CD4-positive, alpha-beta T cell treated with Interleukin-12 subunit alpha and Interleukin-12 subunit beta, for 1 hour (primary cell): ENCODE measurements at places on chromosomes 4 and X.

DNA sequence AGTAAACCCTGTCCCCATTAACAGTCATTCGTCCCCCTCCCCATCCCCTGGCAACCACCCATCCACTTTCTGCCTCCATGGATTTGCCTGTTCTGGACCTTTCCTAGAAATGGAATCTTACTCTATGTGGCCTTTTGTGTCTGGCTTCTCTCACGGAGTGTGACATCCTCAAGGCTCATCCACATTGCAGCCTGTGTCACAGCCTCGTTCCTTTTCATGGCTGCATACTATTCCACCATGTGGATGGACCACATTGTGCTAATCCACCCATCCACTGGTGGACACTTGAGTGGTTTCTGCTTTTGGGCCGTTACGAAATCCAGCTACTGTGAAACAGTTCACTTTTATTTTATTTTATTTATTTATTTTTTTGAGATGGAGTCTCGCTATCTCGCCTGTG lies 8.1 kb upstream of the PPP2R3B start:
- no peak for DNase-seq

DNA sequence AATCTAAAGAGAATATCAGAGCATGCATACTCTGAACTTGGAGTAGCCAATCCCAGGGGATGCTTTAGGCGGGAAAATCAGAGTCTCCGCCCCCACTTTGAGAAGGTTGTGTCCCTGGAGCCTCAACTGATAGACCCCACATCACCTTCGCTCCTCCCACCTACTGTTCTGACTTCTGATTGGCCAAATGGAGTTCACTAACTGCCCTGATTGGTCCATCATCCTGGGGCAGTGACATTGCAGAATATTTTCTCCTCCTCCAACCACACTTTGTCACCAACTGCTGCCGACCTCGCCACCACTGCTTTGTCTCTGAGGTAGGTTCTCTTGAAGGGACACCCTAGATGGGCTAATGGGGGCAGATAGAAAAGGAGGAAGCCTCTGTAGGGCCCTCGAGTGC lies 22.7 kb upstream of the SPACA5B start:
- no peak for DNase-seq

- DNase-seq = no peak
These were observed 150.0 kb upstream of the HPGD start for GRCh38 chr4:174672276-174672675.

- no peak for DNase-seq
These were observed 886.9 kb downstream of the FAM133A start for GRCh38 chrX:94560930-94561329.

GRCh38 chr4:55424791-55425190 lies 29.0 kb downstream of the TMEM165 start:
- DNase-seq = no peak

- no peak for DNase-seq
These were observed 54.5 kb upstream of the FBXW7 start for GRCh38 chr4:152590179-152591031.

- DNase-seq = no peak
These were observed 32.4 kb downstream of the CASP3 start for GRCh38 chr4:184616633-184617551.

- DNase-seq = no peak
These were observed 136.1 kb downstream of the C4orf33 start for GRCh38 chr4:129231945-129232588.

DNA sequence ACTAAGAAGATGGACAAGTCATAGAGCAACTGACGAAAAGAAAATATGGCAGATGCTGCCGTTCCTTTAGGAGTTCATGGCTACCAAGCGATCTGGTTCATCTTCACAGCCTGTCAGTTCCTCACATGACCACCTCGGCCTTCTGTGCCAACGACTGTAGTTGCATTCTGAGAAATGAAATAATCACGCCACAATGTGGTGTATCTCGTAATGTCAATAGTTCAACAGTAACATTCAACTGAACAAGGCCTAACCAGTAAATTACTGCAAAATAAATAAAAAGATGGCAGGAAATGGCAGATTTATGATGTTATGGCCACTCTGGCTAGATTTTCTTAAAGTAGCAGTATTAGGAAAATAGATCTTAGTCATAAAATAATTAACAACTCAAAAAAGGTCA lies 4.4 kb downstream of the GPRIN3 start:
- peak; percentile 87 for DNase-seq

DNA sequence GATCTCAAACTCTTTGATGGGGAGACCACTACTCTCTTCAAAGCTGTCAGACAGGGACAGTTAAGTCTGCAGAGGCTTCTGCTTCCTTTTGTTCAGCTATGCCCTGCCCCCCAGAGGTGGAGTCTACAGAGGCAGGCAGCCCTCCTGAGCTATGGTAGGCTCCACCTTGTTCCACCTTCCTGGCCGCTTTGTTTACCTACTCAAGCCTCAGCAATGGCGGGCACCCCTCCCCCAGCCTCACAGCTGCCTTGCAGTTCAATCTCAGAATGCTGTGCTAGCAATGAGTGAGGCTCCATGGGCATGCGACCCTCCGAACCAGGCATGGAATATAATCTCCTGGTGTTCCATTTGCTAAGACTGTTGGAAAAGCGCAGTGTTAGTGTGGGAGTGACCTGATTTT lies 42.1 kb upstream of the UGT2B10 start:
- DNase-seq = no peak

DNA sequence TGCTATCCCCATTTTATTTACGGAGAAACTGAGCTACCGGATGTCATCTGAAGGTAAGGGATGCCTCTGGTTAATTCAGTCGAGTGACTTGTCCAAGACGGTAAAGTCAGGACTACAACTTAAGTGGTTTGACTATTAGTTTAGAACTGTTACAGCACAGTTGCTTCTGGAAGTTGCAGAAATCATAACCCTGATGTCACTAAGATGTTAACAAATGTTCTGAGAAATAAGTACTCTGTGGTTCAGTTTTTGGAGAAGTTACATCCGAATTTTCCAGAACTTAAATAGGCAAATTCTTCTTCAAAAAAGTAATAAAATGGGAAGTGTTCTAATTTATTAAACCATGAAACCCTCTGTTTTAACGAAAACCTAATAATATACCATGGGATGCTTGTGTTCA lies 3.1 kb downstream of the PPA2 start:
- no peak for DNase-seq

DNA sequence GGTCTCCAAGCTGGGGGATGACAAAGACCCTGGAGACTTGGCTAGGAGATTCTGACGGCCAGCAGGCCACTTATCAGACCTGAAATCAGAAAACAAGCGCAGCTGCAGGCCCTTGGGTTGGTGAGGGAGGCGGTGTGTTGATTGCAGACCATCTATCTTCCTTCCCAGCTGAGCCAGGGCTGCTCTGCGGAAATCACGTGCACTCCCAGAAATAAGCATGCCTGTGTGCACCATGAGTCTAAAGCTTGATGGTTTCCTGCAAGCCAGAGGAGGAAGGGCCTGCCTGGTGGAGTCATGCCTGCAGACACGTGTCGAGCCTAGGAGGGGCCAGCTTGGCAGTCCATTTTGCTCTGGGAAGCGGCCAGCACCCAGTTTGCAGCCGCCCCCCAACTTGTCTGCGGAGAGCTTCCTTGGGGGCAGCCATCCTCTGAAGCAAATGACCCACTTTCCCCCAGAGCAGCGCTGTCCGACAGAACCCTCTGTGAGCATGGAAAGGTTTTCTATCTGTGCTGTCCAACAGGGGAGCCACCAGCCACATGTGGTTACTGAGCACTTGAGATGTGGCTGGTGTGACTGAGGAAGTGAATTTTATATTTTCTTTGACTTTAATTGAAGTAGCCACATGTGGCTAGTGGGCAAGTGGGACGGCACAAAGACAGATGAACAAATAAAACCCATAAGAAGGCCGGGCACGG lies 175.7 kb upstream of the BCOR start:
- no peak for DNase-seq

DNA sequence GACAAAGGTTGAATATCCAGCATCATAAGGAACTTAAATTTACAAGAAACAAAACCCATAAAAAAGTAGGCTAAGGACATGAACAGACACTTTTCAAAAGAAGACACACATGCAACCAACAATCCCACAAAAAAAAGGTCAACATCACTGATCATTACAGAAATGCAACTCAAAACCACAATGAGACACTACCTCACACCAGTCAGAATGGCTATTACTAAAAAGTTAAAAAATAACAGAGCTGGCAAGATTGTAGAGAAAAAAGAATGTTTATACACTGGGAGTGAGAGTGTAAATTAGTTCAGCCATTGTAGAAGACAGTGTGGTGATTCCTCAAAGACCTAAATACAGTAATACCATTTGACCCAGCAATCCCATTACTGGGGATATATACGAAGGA lies 474.7 kb downstream of the TRIML1 start:
- no peak for DNase-seq

DNA sequence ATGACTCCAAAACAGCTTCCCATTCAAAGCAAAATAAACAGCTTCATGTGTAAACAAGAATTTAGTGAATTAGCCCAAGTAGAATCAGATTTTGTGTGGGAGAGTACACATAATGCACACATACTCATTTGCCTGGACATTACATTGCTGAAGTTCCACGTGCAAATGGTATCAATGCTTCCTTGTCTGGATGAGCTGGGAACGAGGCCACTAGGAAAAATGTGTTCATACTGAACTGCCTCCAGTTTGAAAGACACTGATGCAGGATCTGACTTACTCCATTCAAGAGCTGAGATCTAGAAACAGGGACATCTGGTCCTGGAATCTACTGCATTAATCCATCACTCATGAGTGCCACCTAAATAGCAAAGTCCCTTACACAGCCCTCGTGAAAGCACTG lies 228.0 kb downstream of the APBB2 start:
- DNase-seq = no peak

- DNase-seq = no peak
These were observed 150.9 kb downstream of the SHOX start for GRCh38 chrX:781224-782204.

- DNase-seq = no peak
These were observed 41.1 kb upstream of the PDLIM3 start for GRCh38 chr4:185576314-185576961.

GRCh38 chr4:186650401-186651180 lies 73.1 kb downstream of the FAT1 start:
- DNase-seq = no peak

DNA sequence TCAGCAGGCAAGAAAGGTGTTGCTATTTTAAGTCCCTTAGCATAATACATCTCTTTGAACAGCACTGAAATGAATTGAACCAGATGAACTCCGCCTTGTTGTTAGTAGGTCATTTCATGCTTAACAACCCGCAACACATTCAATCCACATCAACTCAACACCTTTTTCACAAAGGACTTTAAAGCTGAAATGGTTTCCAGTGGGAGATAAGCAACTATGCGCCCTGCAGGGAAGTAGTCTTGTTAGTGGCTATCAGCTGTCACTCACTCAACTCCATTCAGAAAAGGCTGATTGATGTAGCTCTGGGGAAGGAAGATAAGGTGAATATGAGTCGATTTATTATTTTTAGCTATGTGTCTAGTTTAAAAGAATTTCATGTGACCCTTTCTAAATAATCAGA lies 46.0 kb downstream of the ATP8A1 start:
- DNase-seq = no peak

GRCh38 chr4:94126669-94127068 lies 81.0 kb upstream of the SMARCAD1 start:
- no peak for DNase-seq

DNA sequence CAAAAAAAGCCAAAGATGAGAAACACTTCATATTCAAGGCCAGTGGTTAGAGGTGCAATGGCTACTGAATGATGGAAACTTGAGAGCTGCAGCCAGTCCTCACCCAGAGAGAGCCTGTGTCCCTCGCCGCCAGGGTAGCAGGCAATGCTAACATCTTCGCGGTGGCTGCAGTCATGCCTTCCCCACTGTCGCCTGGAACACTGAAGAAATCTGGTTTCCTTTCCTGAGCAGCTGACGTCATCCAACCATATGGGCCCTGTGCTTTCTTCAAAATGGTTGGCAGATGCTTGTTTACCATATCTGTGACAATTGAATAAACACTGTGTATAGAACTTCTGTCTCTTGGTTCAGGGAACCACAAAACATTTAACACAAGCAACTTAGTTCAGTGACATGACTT lies 39.7 kb downstream of the PRSS12 start:
- no peak for DNase-seq

DNA sequence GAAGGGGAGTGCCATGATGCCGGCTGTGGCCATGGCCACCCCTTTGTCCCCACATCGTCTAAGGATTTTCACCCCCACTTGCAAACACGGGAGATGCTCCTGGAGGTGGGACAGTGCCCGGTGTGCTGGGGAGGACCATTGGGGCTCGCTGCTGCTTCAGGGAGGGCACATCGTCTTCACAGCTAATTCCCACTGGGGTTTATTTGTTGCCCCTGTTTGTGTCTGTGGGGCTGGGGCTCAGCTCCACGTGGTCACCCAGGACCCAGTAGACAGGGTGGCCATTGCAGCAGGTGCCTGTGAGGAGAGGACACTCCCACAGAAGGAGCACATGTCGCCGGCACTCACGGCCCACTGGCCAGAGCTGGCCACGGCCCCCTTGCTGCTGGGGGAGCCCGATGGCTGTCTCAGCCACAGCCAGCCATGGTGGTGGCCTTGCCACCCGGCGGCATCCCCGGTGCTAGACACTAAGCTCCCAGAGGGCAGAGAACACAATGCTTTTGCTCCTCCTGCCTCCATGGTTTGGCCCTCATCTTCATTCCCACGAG lies 27.8 kb upstream of the GRPEL1 start:
- DNase-seq = no peak

DNA sequence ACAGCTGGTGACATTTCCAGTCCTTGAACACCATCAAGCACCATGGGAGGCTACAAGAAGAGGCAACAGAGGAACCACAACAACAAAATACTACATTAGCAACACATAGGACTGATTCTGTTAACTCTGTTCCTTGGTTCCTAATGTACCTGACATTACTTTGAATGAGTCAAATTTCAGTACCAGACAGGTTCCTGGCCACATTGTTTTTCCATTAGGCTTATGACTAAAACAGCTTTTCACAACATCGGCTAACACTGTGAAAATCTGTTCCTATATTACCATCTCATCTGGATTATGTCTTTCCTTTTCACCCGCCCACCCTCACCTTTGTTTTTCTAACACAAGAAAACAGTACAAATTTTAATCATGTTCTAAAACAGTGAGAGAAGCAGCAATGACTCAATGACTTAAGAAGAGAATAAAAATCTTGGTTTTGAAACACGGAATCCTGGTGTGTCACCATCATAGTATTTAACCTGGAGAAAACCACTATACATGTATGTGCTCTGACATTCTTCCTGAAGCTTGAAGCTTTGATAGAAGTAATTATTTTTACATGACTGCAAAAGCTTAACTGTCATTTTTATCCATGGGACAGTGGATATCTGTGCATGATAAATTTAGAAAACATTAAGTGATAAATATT lies 143.9 kb downstream of the SCFD2 start:
- DNase-seq = no peak

- DNase-seq = no peak
These were observed 70.9 kb downstream of the WFS1 start for GRCh38 chr4:6340446-6341015.

- no peak for DNase-seq
These were observed 656 bp upstream of the GSPT2 start for GRCh38 chrX:51742586-51742985.

DNA sequence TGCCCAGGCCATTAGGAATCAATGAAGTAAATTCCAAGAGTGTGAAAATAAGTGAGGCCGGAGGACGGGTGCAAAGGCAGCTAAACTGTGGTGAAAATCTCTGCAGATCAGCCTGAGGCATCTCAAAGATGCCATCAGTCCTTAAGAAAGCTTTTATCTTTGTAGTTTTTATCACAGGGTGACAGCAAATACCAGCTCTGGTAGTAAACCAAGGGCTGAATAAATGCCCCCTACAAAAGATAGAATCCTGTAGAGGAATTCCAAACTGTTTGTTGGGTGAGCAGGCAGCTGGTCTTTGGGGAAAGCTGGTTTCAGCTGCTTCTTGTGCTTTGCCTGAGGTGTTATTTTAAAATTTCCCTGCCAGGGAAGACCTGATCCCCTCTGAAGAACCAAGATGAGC lies 21.6 kb upstream of the RBM47 start:
- DNase-seq = no peak
